ENCODE measurements at places on chromosomes 7 and 10.

DNA sequence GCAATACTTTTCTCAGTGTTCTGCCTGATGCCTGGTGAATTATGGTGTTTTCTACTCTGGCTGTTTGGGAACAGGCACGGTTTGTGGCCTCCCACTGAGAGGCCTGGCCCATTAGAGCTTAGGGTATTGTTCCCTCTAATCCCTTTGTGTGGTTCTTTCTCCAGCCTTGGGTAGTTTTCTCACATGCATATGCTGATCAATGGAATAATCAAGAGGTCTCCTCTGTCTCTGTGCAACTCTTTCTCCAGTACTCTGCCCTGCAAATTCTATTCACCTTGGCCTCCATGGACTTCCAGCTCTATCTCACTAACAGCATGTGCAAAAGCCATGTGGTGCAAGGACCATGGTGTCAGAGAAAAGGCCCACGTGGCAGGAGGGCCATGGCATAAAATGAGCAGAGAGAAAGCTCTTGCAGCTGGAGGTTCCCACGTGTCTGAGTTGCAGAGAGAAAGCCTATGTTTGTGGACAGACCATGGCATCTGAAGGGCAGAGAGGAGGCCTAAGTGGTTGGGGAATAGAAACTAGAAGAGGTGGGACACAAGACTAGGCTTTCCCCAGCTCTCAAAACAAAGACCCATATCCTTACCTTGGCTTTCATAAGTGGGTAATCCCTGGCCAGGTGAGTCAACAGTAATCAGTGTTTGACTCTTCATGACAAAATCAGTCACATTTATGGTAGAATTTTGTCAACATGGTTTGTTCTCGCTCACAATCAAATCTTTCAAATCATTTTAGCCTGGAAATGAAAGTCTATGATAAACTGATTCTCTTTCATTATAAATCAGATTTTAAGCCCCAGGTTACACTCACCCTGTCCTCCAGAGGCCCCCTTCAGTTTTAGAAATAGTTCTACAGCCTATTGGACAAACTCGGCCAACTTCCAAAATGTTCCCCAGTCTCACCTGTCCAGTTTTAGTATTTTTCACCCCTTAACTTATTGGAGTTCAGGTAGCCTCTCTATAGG is 17.3 kb downstream of the OPALIN start:
- no peak for DNase-seq

DNA sequence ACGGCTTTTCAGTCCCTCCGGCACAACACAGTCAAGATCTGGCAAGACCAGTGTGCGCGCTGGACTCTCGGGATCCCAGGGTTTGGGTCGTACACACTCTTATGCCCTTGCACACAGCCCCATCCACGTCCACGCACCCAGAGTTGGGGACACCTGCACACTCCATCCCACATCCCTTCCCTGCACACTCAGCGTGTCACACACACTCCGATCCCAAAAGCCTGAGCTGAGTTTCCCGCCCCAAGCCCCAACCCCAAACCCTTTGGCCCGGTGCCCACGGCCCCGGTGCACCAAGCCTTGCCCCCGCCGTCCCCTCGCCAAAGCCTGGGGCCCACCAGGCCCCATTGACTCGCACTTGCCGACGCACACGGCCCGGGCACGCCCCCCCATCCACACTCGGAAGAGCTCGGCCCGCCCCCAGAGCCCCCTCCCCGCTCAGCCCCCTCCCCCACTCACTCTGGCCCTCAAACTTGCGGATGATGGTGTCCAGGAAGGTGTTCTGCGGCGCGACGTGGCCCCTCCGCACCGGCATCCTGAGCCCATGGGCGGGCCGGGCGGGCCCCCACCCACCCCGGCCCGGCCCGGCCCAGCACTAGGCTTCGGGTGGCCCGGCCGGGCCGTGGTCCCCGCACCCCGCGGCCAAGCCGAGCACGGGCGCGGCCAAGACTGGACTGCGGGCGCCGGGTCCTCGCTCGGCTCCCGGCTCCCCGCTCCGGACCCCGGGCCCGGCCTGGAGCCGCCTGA is 567 bp downstream of the KCNH2 start:
- DNase-seq = no peak

DNA sequence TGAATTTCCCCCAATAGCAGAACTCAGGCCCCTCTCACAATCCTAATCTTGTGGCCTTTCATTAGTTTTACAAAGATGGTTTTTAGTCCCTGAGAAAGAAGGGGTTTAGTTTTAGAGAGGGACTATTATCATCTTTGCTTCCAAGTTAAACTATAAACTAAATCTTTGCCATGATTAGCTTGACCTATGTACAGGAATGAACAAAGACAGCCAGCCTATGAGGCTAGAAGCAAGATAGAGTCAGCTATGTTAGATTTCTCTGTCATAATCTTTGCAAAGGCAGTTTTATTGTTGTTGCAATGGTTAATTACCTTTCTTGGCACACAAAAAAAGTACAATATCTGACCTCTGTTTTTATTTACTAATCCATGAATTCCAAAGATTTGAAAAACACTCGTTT is 19.1 kb downstream of the RNF133 start:
- no peak for DNase-seq

- no peak for DNase-seq
These were observed 13.7 kb upstream of the SLC18A3 start for GRCh38 chr10:49596493-49596809.

DNA sequence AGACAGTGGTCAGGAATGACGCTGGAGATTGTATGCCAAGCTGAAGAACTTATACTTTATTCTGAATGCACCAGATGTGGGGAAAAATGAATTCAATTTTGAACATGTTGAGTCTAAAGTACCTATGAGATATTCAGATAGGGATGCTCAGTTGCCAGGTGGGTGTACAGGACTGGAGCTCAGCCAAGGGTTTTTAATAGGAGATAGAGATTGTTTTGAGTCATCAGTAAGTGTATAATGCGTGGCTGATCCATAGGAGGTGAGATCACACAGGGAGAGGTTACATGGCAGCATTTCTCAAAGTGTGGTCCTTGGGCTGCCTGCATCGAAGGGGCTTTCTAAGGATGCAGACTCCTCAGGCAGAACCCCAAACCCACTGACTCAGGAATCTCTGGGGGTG is 6.8 kb upstream of the HIPK2 start:
- no peak for DNase-seq

DNA sequence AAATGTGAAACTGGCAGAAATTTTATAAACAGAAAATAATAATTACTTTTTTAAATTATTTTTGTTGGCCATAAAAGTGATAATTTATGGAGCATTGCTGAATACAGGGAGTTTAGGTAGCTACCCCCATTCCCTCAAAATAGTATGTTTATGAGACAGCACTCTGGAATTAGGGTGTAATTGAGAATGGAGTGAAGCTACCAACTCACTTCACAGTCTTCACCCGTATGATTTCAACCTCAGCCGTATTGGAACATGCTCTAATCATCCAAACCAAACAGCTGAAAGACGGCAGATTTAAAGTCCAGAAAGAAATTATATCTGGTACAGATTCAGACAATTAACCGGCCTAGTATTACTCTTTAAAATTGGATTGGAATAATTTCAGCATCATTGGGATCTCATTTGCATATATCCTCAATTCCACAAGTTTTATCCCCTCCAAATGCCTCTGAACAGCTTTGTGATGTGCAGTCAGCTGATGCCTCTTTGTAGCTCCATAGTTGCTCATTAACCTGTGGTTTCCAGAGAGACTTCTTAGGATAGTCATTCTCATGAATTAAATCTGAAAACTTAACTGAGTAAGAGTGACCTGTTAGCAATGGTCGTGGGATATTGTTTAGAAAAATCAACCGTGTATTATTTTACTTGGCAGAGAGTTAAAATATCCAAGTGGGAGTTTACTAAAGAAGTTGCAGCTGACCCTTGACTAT is 59.1 kb upstream of the GJD4 start:
- DNase-seq = no peak

GRCh38 chr10:58932126-58932525 is 244.3 kb upstream of the PHYHIPL start:
- no peak for DNase-seq

DNA sequence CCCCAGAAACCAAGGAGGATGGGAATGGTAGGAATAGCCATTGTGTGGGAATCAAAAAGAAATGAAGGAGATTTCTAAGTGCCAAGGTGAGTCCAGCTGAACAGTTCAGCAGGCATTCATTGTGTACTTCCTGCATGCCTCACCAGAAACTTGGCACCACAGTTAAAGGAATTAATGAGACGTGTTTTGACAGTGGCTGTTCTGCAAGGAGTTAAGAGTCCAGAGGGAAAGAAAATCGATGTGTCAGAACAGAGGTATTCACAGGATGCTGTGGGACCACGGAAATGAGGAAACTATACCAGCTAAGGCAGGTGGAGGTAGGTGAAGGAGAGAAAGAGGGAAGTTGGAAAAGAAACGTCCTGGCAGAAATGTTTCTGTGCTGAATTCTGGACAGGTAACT is 78.1 kb downstream of the PRKCQ start:
- DNase-seq = no peak

DNA sequence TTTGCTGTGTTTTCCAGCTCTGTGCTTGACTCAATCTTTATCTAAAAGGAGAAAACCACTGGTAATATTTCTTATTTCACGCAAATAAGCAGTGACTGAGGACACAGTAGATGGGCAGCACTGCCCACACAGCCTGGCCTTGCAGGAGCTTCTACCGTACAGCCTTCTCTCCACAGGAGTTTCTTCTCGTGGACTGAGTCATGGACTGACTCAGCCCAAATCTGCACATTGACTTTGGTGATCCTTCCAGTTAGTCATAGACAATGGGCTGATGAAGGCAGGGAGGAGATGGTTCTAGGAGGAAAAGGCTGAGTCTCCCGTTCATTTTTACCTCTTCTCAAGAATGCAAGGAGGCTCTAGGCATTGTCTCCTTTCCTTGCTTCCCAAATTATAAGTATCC is 200.7 kb downstream of the RAPGEF5 start:
- DNase-seq = no peak

DNA sequence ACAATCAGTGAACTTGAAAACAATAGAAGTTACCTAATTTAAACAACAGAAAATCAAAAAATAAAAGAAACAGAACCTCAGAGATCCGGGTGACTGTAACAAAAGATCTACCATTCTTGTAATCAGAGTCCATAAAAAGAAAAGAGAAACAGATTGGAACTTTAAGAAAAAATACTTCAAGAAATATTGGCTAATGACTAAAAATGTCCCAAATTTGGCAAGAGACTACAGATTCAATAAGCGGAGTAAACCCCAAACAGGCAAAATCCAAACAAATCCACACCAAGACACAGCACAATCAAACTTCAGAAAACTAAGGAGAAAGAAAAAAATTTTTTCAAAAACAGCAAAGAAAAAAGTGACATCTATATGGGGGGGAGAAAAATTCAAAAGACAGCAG is 15.1 kb downstream of the GSAP start:
- DNase-seq = no peak

DNA sequence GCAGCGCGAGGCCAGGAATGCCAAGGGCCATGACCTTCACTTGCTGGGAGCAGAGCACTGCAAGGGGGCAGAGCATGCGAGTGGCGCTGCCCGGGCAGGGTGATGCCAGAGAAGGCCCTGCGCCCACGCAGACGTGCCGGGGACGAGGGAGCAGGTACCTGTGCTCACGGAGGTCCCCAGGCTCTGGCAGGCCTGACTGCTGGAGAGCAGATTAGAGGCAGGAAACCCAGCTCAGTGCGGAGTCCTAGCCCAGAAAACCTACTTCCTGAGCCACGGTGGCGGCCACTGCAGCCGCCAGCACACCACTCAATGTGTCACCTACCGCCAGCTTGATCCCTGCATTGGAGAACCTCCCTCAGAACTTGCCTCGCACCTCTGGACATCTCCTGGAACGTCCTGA is 148.4 kb downstream of the MAD1L1 start:
- no peak for DNase-seq

GRCh38 chr7:105027176-105027853 is 13.3 kb downstream of the KMT2E start:
- no peak for DNase-seq

DNA sequence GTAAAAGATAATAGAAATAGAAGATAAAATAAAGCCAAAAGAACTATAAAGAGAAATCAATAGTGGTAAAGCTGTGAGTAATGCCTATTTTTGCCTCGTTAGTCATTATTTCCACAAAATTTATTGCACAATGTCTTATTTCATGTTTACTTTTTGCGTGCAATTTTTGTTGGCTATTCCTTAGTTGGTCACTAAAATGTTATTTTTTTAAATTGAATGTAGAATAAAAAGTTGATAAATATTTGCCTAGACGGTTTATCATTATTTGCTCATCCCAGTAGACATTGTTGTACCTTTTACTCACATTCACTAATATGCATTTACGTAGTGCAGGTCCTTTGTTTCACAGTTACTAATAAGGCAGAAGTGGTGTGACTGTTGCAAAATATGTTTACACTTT is 227.8 kb upstream of the BMPER start:
- no peak for DNase-seq

GRCh38 chr7:89133819-89134218 is 338.3 kb upstream of the TEX47 start:
- no peak for DNase-seq

DNA sequence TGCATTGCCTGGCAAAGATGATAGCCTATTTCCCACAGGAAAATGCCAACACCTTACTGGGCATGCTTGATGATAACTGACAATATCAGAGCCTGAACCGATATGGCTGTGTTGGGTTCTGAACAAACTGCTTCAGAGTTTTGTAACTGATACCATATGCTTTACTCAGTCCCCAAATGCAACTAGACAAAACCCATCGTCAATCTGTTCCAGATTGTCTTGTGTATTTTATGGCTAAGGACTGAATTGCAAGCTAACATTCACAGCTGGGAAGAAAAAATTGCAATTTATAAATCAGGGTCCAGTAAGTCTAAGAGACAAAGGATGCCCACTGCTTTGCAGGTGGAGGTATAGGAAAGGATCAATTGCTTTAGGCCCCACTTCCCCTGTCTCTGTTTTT is 116.8 kb upstream of the WNT16 start:
- DNase-seq = no peak

DNA sequence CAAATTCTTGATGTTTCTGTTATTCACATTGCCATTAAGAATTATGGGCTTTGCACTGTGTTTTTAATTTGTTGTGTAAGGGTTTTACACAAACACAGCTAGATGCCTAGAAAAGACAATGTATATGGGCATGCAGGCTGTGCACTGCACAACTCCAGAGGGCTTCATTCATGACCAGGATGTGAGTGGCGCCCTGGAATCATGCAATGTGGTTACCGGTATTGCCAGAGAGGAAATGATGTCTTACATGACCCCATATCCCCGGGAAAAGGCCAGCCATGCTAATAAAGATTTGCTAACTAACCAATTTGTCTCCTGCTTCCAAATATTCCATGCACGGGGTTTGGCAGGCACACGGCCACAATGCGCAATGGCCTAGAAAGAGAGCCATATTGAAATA is 16.9 kb downstream of the KCNMA1 start:
- DNase-seq = no peak

- no peak for DNase-seq
These were observed 10.2 kb upstream of the VAX1 start for GRCh38 chr10:117148284-117148683.

- DNase-seq = no peak
These were observed 348.8 kb downstream of the GALNT17 start for GRCh38 chr7:71480791-71481190.
